Amniotic epithelial cell (primary cell): ENCODE measurements at places on chromosomes 11 and 22.

DNA sequence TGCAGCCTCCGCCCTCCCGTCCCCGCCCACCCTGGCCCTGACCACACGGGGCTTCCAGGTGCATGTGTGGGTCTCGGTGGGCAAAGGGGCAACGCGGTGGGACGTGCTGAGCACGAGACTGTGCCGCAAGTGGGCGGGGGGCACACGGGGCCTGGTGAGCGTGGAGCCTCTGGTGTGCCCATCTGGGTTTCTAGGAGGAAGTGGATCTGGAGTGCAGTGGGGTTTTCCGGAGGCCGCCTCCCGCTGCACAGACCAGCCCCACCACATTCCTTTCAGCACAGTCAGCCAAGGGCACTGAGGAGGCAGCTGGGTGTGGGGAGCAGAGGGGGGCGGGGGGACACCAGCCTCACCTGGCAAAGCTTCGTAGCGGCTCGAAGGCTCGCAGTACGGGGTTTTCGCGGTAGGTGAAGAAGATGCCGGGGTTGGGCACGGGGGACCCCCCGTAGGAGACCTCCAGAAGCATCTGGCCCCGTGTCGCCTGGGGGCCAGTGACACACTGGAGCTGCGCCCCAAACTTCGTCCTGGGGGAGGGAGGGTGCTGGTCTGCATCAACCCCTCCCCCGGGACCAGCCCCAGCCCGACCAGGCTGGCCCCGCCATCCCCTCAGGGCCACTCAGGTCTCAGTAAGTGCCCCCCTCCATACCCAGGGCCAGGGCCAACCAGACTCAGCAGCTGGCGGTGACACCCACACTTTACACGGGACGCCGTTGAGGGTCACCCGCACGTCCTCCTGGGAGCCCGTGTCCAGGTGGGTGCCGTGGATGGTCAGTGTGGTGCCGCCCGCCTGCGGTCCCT lies 12.4 kb upstream of the MAPK11 start:
- peak; percentile 86 for DNase-seq

- no peak for DNase-seq
Observed at GRCh38 chr11:13336246-13336878, 58.8 kb downstream of the BMAL1 start.

GRCh38 chr22:43217285-43218030 lies 30.5 kb upstream of the TTLL12 start:
- DNase-seq: no peak

DNA sequence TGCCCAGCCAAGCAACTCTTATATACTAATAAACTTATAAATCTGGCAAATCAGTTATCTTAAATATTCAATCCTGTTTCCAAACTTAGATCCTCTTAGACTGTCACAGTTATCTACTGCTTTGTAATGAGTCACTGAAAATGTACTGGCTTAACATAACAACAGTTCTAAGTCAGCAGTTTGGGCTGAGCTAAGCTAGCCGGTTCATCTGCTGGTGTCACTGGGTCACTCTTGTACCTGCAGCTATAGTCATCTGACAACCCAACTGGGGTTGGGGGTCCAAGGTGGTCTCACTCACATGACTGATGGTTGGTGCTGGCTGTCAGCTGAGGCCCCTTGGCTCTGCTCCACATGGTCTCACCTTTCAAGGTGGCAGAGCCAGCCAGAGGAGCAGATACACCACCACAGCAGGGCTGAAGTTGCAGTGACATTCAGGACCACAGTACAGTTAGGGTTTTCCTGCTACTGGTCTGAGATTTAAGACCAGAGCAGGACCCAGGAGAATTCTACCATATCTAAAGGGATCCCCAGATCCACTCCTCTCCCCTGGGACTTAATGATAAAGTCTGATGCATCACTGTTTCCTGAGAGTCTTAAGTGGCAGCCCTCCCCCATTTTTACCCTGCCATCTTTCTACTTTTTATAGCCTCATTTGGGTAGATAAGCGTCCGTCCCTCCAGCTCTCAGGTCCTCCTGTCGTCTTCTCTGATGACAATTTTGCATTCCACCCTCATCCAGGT lies 7.9 kb upstream of the MACROD1 start:
- DNase-seq: peak; percentile 26

- no peak for DNase-seq
Observed at GRCh38 chr22:17847360-17848078, 73.2 kb upstream of the BID start.

- peak; percentile 66 for DNase-seq
Observed at GRCh38 chr22:28909375-28909774, 26.0 kb downstream of the ZNRF3 start.

GRCh38 chr22:37197451-37198257 lies 9.6 kb upstream of the C1QTNF6 start:
- DNase-seq: peak; percentile 66

GRCh38 chr11:103959279-103959942 lies 77.0 kb upstream of the DDI1 start:
- DNase-seq: peak; percentile 96

GRCh38 chr11:87596176-87596575 lies 558.4 kb downstream of the TMEM135 start:
- DNase-seq: no peak
